GM23338 (cell line): ENCODE measurements at places on chromosomes 3 and 15. TPM values are rescaled to one million over a fixed set of nuclear protein-coding genes. Genes with fewer than 3 reads are reported as not detected.

DGKG gene
- polyA plus RNA-seq = 0.17 and 0.31 TPM in 2 replicates

PLCH1 gene
- 7.1 and 8.1 TPM in 2 replicates for polyA plus RNA-seq

GRCh38 chr15:58523634-58524033 is 91.8 kb downstream of the LIPC start:
- DNase-seq = no peak

GRCh38 chr3:138960417-138960852 is 13.4 kb downstream of the FOXL2NB start:
- no peak for DNase-seq

GRCh38 chr3:146543461-146544001 is 876 bp downstream of the PLSCR1 start:
- no peak for DNase-seq

LRRIQ4 gene
- 0.29 TPM in 1 of 2 replicates, not detected in the other for polyA plus RNA-seq

CPLX3 gene
- polyA plus RNA-seq = 0.21 TPM in 1 of 2 replicates, not detected in the other

GNAT1 gene
- not detected in 2 replicates for polyA plus RNA-seq

- no peak for DNase-seq
These were observed 27.0 kb upstream of the CD200R1L start for GRCh38 chr3:112873632-112874031.

DNA sequence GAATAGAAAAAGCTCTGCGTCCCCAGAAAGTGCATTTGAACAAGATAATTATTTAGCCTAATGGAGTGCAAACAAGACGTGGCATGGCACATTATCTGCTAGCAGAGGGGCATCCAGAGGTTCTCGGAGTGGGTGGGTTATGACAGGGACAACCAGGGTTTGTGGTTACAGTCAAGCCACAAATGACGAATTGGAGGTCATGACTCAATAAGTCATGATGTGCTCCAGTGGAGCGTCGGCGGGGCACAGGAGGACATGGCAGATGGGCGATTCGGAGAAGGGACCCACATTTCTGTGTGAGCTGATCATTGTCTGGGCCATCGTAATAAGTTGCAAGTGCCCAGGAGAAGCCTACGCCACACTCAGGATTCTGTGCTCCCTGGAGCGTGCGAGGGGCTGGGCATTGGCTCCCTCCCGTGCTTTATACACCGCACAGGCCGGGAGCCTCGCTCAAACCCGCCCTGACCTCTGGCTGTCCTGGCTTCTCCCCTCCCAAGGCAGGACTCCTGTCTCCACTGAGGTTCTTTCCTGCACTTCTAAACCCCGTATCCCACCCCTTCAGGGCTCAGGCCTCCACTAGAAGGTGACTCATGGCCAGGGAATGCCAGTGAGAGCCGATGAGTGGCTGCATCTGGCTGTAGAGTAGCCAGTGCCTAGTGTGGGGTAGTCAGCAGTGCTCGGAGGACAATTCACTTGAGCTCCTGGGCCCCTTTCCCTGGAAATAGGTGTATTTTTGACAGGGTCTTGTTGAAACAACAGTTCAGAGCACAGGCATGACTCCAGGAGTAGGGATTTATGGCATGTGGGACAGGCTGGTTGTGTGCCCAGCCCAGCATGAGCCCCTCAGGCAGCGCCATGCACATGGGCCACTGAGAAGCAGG is 67.4 kb downstream of the GRIP2 start:
- no peak for DNase-seq

DNA sequence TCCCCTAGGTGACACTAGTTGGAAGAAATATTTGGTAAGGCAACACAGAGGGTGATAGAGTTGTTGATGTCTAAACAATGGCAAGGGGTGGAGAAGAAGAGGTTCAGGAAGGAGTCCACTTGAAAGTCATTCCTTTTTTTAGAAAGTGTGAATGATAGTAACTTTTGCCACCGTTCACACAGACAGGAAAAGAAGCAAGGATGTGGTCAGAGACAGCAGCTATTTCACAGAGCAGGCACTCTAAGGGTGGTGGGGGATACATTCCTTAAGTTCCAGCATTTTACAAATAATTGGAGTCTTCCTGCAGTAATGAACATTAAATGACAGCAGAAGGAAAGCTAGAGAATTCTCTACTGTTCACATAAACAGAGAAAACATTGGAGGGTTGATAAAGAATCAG is 75.4 kb upstream of the ZNF385D start:
- no peak for DNase-seq

DNA sequence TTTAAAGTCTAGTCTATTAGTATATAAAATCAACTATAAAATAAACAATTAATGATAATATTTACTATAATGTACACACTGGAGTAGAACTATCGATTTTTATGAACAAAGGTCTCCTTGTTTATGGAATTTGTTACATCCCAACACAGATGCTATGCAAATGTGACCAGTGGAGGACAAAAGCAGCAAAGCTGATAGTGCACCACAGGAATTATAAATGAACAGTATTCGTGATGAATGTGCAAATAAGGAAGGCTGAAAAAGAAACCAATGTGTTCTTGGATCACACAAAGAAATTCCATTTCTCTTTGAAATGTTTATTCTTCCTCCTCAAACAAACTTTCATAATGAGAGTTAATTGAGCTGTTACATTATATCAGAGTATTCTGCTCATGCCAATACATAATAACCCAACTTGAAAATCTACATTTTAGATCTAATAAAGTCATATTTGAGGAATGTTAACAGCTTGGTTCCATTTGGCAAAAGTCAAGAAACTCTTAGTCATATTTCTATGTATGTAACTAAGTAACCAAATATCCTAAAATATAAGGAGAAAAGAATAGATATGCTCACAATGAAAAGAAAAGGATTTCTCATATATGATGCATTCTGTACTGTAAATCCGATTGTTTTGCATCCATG is 79.3 kb downstream of the NEK10 start:
- DNase-seq = no peak

DNA sequence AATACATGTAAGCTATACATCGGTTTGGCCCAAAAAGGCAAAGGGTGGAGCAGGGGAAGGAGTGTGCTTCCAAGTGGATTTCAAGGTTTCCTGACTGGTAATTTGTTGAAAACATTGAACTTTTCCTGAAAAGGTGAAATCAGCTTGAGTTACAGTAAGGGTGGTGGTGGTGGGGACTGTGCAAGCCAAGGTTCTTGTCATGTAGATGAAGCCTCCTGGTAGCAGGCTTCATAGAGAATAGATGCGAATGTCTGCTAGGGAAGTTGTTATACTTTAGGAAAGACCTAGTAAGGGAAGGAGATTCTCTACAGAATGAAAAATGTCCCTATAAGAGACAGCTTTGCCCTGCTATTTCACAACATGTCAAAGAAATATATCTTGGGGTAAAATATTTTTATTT is 528.2 kb upstream of the CBLB start:
- peak; percentile 60 for DNase-seq

DNA sequence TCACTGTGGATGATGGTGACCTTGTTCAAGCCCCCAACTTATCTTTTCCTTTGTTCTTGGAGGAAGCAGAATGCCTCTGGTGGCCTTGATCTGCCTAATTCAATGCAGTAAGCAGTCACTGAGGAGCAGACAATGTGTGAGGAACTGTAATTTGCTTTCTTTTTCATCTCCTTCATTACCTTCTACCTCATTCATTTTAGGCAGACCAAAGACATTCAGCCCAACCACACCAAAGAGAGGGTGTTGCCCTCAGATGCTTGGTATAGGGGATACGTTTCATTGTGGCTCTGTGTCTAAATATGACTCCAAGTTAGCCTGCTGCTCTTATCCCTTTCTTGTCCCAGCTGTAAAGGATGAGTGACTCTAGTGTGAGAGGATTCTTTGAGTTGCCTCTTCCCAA is 15.3 kb downstream of the EXOSC7 start:
- DNase-seq = no peak

- no peak for DNase-seq
These were observed 12.2 kb upstream of the SNRPA1 start for GRCh38 chr15:101307048-101307896.

GRCh38 chr3:179651687-179652446 is 973 bp upstream of the USP13 start:
- DNase-seq = no peak

DNA sequence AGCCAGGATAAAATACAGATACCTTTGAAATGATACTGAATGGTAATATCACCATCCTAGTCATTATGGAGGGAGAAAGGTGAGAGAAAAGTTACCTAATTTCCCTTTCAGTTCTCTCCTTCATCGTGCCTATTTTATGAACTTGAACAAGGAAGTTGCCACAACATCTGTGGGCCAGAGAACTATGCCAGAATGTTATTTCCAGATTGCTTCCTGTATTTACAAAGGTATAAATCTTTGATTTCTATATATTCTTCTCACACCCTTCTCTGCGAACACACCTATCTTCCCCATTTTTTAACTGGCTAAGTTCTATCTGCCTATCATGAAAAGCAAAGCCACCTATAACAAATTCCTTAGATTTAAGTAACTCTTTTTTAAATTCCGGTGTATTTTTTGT is 163.6 kb upstream of the GRM7 start:
- no peak for DNase-seq

DNA sequence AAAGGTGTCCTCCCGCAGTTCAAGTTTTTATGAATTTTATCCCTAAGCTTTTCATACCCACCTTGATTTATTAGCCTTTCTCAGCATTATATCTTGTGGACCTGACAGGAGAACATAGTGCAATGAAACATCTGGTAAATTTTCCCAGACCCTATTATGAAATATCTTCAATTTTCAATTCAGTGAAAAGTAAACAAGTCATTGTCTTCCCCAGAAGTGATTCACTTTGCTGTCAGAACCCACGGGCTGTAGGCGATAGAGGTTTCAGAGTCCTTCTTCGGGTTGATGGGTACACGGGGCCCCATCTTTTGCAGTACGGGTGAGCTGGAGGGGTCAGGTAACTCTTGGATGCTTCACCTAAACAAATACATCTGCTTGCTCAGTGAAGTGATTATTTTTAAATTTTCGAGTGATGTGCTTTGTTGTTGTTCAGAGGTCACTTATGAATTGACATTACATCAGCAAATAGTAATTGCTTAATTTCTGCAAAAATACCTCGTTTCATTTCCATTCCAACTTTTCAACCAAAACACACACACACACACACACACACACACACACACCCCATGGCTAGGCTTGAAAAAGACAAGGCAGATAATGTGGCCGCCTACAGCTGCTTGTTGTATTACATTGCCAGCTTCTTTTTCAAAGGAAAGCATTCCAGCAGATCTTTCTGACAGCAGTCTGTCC is 102.9 kb downstream of the SEMA6D start:
- no peak for DNase-seq

DNA sequence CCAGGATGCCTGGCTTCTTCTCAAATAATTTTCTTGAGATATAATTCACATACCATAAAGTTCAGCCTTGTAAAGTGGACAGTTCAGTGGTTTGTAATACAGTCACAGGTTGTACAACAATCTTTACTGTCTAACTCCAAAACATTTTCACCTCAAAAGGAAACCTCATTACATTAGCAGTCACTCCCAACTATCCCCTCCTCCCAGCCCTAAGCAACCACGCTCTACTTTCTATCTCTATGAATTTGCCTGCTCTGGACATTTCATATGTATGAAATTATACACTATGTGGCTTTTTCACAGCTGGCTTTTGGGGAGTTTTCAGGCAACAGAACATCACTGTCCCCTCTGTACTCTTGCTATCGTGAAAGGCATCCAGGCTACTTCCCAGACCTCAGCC is 17.5 kb downstream of the TGM5 start:
- no peak for DNase-seq

KBTBD12 gene
- polyA plus RNA-seq = 0.53 and 0.73 TPM in 2 replicates

- no peak for DNase-seq
These were observed 39.6 kb downstream of the CBLB start for GRCh38 chr3:105829229-105829628.
